Stimulated activated CD8-positive, alpha-beta memory T cell treated with anti-CD3 and anti-CD28 coated beads, Interleukin-4, amount 100 ng/mL, for 4 hours (primary cell): ENCODE measurements at places on chromosomes 4 and X.

GRCh38 chr4:119028296-119028695 lies 107.3 kb upstream of the MYOZ2 start:
- no peak for DNase-seq

DNA sequence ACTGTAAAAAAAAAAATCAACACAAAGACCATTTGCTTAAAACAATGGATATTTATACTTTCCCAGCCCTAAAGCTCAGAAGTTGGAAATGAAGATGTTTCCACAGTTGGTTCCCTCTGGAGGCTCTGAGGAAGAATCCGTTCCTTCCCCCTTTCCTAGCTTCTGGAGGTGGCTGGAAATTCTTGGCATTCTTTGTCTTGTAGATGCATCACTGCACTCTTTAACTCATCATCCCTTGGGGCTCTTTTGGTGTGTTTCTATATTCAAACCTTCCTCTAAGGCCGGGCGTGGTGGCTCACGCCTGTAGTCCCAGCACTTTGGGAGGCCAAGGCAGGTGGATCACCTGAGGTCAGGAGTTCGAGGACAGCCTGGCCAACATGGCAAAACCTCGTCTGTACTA lies 78.7 kb downstream of the VCX3A start:
- no peak for DNase-seq

DNA sequence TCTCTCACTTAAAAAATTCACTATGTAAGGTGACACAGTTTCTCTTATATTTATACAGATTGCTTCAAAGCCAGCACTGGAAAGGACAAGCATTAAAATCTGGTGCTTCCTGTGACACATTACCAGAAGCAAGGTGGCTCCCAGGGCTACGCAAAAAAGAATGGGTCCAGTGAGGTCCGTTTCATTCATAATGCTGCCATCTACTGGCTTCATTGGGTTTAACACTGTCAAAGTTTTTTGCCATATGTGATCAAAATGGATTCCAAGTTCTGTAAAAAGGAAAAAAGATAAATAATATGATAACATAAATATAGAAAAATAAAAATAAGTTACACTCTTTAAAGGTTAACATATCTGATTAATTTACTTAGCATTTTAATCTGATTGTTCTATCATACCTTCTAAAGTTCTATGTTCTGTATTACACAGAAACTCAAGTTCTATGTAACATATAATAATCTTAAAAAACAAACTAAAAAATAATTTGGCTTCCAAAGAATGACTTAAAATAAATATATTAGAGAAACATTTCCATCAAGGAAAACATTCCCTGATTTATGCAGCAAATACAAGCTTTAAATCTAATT lies 22.1 kb downstream of the YIPF7 start:
- no peak for DNase-seq

DNA sequence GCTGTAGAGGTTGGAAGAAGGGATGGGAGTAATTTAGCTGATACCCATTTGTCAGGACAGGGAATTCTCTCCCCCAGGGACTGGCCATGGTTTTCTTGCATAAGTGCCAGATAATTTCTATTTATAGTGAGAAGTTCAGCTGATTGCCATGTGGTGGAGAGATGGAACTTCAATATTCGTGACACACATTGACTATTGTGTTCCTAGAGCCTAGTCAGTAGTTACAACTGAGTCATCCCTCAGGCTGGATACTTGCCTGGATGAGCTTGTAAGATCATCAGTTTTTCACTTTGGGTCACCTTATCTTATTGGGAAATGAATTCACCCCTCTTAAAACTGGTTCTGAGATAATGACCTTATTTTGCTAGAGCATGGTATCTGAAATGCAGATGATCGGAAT lies 32.2 kb downstream of the CFAP299 start:
- DNase-seq, result no peak

GRCh38 chr4:101419336-101420135 lies 72.2 kb upstream of the PPP3CA start:
- DNase-seq, result no peak

DNA sequence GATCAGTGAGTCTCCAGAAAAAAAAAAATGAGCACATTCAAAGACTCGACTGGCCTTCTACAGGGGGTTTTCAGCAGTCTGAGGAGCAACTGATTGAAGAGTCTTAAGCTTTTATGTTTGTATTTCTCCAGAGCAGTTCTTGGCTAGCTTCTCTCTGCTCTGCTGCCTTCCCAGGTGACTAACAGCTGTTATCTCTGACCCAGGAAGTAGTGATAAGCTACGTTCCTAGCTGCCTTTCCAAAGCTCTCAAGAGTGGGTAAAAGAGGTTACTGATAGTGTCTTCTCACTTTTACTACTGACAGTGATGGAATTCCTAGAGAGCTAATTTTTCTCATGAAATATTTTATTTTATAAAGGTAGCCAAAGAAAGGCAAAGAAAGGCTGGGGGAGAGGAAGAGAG lies 66.6 kb downstream of the ENOX2 start:
- no peak for DNase-seq

GRCh38 chrX:150182161-150182560 lies 181.0 kb upstream of the MAMLD1 start:
- DNase-seq, result no peak

- no peak for DNase-seq
Measured at GRCh38 chrX:109347632-109348031, 134.3 kb downstream of the GUCY2F start.

DNA sequence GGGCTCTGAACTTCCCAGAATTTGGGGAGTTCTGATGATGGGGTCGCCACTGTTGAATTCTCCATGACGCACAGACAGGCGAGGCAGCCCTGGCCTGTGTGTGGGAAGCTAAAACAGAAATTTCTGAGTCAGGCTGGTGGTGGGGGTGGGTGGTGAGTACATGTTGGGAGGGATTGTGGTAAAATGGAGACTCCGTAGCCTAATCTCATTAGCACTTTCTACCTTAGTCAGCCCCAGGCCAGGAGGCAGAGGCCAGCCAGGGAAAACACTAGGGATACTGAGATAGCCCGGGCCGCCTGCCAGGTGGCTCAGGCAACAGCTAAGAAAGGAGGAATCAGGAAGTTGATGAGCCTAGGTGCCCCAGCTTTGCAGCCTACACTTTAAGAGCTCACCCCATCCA lies 39.3 kb upstream of the NHSL2 start:
- no peak for DNase-seq

DNA sequence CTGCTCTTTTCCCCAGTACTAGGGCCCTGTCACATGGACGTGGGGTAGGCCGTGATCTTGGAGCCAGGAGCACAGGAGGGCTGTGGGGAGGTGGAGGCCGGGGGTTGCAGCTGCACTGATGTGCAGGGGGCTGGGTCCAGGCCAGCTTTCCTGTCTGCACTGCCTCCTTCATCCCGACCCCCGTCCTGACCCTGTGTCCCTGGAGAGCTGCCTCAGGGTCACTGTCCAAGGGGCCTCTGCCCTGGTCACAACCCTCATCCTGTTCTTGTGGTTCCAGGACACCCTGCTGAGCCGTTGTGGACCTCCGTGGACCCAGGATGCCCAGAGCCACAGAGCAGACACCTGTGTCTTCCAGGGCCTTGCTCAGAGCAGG lies 91.7 kb upstream of the ADRA2C start:
- DNase-seq, result no peak

- no peak for DNase-seq
Measured at GRCh38 chr4:534101-534575, 35.1 kb downstream of the PIGG start.

GRCh38 chr4:77120886-77121508 lies 36.0 kb upstream of the CCNG2 start:
- no peak for DNase-seq

DNA sequence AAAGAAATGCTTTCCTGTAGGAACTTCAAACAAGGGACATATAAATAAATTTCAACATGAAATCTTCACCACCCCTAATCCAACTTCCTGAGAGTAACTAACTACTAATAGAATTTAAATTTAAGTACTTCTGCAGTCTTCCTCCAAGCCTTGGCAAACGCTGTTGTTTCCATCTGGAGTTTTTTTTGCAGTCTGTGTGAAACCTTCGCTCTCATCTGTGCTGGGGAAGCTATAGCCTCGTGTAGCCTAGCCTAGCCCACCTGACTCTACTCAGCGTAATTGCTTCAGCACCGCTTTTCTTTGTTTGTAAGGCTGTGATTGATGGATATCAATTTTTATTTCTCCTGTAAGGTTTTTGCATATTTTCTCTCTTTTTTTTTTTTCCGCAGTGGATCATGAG lies 30.9 kb downstream of the STOX2 start:
- DNase-seq, result no peak

- no peak for DNase-seq
Measured at GRCh38 chr4:73855406-73855805, 2.3 kb downstream of the PF4V1 start.

- no peak for DNase-seq
Measured at GRCh38 chr4:139515531-139515958, 40.5 kb downstream of the SETD7 start.

DNA sequence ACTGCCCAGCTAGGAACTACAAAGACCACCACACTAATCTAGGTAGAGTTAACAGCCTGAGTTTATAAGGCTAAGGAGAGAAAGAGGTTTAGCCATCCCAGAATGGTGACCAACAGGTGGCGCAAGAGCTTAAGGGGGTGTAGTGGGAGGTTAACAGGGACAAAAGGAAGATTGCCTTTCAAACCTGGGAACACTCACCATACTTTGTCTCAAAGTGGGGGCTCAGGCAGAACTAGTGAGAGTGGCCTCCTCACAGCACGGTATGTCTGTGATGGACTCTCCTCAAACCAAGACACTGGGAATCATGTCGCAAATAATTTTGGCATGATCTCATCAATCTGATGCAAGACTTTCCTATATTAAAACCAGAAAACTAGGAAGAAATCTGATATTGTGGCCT lies 23.4 kb downstream of the CCNI start:
- DNase-seq, result peak; percentile 44

DNA sequence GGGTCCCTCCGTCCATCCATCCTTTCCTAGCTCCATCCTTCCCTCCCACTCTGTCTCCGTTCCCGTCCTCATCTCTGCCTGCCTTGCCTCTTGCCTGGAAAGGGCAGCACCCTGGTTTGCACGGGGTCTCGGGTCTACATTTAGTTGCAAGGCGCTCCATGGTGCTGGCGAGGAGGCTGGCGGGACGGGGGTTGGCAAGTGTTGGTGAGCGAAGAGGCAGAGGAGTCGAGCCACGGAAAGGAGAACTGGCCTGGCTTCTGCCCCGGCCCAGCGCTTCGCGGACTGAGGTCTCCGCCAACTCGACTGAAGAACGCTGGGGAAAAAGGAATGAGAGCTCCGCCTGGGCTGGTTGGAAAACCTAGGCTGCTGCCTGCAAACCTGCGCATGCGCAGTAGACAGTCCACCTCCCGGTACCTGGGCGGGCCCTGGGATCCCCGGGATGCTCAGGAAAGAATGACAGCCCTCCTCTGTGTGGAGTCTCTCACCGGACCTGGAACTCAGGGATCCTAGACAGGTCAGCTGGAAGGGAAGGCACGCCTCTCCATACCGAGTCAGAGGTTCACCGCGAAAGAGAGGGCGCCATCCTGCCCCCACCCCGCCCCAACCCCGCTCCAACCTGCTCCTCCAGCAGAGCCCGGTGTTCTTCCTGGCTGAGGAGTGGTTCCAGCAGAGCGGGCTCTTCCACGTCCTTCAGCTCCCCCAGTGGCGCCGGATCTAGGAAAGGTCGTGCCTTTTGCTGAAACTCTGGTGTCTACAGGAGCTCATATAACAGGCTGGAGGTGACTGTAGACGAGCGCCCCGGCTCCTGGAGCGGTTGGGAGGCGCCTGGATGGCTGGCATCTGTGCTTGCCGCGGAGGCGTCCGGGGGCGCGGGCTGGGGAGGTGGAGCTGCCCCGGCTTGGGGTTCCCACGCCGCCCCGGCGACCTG lies 6.0 kb downstream of the FRG2 start:
- DNase-seq, result no peak

GRCh38 chrX:10433296-10433965 lies 187.0 kb downstream of the MID1 start:
- DNase-seq, result no peak

DNA sequence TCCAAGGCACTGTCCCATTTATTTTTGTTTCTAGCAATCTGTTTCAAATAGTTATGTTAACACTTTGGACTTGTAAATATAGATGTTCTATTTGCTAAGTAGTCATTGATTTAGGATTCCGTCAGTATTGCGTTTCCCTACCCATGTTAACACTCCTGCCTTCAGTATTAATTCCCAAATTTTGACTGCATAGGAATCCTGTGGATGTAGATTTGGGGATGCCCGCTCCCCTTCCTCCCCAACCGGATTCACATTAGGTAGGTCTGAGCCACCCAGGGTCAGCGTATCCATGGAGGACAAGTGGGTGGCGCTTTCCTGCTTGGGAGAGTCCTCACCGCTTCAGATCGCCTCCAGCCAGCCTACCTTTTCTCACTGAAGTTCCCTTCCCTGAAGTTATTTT lies 1.1 kb upstream of the SORBS2 start:
- no peak for DNase-seq

DNA sequence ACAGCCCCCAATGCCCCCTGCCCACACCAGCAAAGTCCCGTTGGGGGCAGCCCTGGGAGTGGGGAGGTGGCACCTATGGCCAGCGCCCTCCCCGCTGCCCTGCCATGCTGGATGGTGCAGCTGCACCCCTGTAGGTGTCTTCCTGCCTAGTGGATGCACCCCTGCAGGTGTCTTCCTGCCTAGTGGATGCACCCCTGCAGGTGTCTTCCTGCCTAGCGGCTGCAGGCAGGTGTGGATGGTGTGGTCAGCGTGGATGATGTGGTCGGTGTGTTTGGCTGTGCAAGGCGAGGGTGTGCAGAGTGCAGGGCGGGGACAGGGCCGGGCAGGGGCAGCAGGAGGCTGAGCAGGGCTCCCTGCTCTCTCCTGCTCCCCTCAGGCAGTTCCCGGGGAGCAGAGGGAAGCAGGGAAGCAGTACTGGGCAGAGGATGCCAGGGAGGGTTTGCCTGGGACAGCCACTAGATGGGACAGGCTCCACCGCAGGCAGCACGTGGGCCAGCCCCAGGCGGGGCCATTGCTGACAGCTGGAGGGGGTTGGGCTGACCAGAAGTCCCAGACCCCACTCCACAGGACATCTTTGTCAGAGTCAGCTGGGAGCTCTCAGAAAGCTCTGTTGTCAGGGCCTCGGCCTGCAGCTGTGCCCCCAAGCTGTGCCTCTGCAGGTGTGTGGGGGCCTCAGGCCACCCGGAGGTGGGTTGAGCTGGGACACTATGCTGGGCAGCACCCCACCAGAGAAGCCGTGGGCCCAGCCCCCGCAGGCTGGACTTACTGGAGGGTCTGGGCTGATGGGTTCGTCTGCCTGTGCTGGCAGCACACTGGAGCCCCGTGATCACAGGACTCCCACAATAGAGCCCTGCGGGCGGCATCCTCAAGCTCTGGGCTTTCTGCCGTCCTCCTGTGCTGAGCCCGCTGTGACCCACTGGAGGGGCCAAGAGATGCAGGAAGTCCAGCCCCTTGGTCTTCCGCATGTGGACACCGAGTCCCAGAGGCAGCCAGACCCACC lies 23.7 kb downstream of the DOK7 start:
- no peak for DNase-seq
